Liver (tissue), 10 donors: ENCODE measurements at places on chromosomes 1 and 21. TPM values are rescaled to one million over a fixed set of nuclear protein-coding genes. Genes with fewer than 3 reads are reported as not detected.

- no peak for DNase-seq
These were observed 302.3 kb upstream of the PLD5 start for GRCh38 chr1:242826701-242827336.

- no peak for DNase-seq
These were observed 26.6 kb downstream of the SDE2 start for GRCh38 chr1:225972344-225973152.

DNA sequence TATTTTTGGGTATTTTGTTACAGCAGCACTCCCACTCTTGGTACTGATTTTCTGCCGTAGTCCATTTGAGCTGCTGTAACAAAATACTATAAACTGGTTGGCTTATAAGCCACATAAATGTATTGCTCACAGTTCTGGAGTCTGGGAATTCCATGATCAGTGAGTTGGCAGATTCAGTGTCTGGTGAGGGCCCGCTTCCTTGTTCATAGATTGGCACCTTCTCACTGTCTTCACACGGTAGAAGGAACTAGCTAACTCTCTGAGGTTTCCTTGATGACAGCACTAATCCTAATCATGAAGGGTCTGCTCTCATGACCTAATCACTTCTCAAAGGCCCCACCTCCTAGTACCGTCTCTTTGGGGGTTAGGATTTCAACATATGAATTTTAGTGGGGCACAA lies 85.2 kb downstream of the HHAT start:
- no peak for DNase-seq

DNA sequence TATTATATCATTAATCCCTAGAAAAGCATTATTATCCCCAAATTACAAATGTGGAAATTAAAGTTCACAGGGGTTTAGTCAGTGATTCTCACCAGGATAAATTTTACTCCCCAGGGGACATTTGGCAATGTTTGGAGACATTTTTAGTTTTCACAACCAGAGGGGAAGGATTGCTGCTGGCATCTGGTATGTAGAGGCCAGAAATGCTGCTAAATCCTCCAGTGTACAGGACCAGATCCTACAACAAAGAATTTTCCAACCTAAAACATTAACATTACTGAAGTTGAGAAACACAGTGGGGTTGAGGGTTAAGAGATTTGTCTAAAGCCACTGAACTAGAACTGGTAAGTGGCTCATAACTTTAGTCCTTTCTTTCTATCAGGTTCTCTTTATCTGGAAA lies 162.0 kb upstream of the SYT6 start:
- no peak for DNase-seq

GRCh38 chr1:243959998-243960397 lies 91.1 kb upstream of the ZBTB18 start:
- DNase-seq = no peak

Gene NPHS2
- not detected for total RNA-seq

Gene ROR1
- total RNA-seq = 0.98 TPM

Gene KCNN3
- total RNA-seq = 0.17 TPM
